Fibroblast of skin of right quadriceps (primary cell): ENCODE measurements at places on chromosomes 6 and 20.

- peak; percentile 59 for DNase-seq
Observed at GRCh38 chr20:24673678-24674570, 204.5 kb downstream of the SYNDIG1 start.

DNA sequence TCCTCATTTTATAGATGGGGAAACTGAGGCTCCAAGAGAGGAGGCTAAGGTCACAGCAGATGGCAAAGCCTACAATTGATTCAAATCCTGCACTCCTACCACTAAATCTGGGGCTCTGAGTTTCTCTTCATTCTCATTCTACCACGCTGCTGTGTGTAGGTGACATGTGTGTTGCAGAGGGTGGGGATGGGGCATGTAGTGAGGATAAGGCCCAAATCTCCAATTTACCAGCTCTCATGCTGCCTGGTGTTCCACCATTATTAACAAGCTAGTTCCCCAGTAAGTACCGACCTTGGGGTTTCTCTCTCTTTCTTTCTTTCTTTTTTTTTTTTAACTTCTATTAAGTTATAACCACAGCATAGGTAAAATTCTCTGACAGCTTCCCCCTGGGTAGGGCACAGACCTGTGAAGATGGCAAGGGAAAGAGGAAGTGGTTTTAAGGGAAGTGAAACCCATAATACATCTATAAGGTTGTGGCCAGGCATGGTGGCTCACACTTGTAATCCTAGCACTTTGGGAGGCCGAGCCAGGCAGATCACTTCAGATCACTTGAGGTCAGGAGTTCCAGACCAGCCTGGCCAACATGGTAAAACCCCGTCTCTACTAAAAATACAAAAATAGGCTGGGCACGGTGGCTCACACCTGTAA is 13.0 kb upstream of the MATN4 start:
- DNase-seq = no peak

DNA sequence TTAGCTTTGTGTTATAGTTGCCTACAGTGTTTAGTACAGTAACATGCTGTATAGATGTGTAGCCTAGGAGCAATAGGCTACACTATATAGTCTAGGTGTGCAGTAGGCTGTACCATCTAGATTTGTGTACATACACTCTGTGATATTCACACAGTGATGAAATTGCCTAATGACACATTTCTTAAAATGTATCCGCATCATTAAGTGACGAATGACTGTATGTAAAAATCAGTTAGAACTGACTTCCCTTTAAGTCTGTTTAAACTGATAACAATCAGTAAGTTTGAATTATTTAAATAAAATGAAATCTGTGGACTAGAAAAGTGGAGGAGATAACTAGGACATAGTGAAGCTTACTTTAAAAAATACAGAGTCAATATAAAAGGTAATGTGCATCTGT is 176.1 kb downstream of the CDKAL1 start:
- DNase-seq = no peak

DNA sequence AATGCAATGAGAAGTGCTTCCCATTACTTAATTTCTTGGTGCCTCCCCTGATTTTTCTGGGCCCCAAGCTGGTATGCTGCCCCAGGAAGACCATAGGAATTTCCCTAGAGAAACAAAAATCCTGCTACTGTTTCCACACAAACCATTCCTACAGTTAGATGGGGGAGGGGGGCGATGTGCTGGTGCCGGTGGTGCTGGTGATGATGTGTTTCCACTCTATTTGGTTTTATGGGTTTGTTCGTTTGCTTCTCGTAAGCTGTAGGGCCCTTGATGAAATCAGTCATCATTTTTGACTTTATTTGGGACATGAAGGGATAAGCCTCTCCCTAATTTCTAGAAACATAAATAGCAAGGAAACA is 105.1 kb downstream of the MKKS start:
- DNase-seq = peak; percentile 30

GRCh38 chr20:63973636-63974401 is 4.1 kb upstream of the ZNF512B start:
- DNase-seq = peak; percentile 72

DNA sequence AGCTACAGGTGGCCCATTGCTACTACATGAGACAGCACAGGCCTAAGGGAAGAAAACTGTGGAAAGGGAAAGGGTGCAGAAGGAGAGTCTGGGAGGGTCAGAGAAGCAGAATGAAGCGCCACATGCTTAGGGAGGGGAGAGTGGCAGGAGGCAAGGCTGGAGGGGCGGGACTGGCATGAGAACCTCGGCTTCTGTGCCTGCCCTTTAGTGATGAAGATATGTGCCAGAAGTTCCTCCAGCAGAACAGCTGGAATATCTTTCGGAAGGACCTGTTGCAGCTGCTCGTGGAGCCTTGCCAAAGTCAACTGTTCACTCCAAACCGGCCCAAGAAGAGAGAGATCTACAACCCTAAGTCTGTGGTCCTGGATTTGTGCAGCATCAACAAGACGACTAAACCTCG is 61.8 kb downstream of the CNBD2 start:
- no peak for DNase-seq
